ENCODE measurements at places on chromosomes 6 and 20.

GRCh38 chr6:37122861-37123260, 47.1 kb upstream of the PIM1 start:
- no peak for DNase-seq

DNA sequence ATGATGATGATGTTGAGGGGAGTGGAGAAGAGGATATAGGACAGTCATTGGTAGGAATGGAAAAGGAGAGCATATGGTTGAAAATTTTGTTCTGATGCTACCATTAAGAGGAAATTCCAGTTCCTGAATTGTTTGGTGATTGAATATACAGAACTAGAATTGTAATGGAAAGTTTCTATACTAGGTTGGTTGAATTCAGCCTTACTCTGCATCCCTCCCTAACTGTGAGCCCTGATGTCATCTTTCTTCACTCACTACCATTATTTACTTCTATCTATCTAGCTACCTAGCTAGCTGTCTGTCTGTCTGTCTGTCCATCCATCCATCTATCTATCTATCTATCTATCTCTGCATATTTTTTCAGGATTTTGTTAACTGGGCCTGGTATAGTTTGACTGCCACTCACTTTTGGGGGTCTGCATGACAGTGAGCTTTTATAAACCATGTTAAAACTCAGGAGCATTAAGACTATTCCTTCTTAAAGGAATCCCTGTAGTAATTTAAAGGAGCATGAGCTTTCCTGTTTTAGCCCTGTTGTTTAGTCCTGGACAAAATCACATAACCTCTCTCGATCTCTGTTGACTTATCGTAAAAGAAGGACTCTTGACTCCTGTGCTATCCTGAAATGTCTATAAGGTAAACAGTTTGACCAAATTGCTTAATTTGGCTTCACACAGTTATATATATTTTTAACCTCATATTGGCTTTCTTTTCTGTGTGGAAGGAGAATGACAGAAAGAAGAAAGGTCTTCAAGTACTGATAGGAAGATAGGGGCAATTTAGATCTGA, 71.4 kb downstream of the AKAP7 start:
- no peak for DNase-seq

DNA sequence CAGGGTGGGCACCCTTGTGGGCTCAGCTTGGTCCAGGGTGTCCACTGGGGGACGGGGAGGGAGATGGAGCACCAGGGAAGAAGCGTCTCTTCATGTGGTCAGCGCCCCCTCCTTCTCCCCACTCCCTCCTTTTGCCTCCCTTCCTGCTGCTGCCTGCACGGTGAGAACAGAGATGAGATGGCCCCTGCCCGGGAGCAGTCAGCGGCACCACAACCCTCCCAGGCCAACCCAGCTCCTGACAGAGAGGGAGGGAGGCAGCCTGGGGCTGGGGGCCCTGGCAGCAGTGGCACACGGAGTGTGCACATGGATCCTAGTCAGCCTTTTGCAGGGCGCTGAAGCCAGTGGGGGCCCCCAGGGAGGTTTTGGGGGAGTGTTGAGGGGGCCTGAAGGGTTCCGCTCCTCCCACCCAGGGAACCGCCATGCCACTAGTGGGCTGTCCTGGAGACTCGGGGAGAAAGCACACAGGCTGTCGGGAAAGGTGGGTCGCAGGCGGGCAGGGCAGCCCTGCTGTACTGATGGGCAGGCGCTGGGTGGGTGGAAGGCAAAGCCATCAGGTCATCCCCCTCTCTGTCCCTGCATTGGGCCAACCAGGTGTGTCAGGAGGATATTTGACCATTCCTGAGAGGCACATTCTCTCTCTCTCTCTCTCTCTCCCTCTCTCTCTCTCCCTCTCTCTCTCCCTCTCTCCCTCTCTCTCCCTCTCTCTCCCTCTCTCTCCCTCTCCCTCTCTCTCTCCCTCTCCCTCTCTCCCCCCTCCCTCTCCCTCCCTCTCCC, 94.3 kb upstream of the BHLHE23 start:
- DNase-seq: no peak

DNA sequence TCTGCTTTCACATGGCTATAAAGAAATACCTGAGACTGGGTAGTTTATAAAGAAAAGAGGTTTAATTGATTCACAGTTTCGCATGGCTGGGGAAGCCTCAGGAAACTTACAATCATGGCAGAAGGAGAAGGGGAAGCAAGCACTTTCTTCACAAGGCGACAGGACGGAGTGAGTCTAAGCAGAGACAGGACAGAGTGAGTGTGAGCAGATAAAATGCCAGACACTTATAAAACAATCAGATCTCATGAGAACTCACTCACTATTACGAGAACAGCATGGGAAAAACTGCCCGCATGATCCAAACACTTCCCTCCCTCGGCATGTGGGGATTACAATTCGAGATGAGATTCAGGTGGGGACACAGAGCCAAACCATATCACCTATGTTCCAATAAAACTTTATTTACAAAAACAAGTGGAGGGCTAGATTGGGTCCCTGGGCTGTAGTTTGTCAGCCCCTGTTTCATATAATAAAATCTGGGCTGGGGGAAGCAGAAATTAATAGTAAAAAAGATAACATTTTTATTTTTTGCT, 37.1 kb upstream of the CTAGE9 start:
- DNase-seq: no peak

DNA sequence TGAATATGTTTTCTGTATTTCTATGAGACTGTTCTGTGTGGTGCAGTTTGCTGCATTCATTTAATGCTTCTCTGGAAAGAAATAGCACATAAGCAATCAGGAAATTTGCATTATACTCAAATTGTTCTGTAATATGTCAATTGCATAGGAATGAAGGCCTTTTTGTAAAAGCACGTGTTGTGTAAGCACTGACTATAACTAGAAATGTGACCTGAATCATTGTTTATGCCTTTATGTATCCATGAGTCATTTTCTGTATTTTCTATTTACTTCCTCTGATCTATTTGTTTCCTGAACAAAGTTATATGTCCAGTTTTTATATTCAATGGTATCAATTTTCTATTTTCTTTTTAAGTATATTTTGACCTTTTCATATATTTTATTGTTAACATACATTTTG, 1455.3 kb downstream of the GRIK2 start:
- DNase-seq: no peak

DNA sequence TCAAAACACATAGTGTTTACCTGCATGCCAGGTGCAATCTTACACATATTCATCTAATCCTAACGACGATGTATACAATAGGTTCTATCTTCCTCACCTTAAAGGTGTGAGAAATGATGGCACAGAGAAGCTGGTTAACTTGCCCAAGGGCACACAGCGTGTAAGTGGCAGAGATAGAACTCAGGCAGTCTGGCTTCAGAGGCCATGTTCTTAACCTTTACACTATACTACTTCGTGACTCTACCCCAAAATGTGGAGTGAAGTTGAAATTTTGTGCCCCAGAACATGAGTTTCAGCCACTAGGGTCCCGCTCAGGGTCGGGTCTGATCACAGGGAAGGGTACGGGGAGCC, 584 bp downstream of the VPS52 start:
- no peak for DNase-seq

GRCh38 chr20:20802328-20802727, 89.9 kb upstream of the RALGAPA2 start:
- no peak for DNase-seq

All from stimulated activated CD8-positive, alpha-beta memory T cell treated with anti-CD3 and anti-CD28 coated beads, Interleukin-4, amount 100 ng/mL, for 1 hour (primary cell).